ENCODE measurements at places on chromosomes 2 and 18. TPM values are rescaled to one million over a fixed set of nuclear protein-coding genes. Genes with fewer than 3 reads are reported as not detected.

REG3A gene
- not detected for polyA plus RNA-seq

GPR45 gene
- polyA plus RNA-seq = not detected

TNFRSF11A gene
- 1.6 TPM for polyA plus RNA-seq

GCG gene
- polyA plus RNA-seq = not detected

- no peak for DNase-seq
Observed at GRCh38 chr18:36814994-36815393, 13.8 kb downstream of the TPGS2 start.

- DNase-seq = no peak
Observed at GRCh38 chr2:38129987-38130386, 54.0 kb upstream of the CYP1B1 start.
